ENCODE measurements at places on chromosomes 7 and 10. TPM values are rescaled to one million over a fixed set of nuclear protein-coding genes. Genes with fewer than 3 reads are reported as not detected.

The NRF1 gene
- total RNA-seq = 10.4 TPM

The MRLN gene
- not detected for total RNA-seq

The CLRN3 gene
- not detected for total RNA-seq

The CELF2 gene
- total RNA-seq = 4.0 TPM

The PRSS37 gene
- not detected for total RNA-seq

The OR2A25 gene
- not detected for total RNA-seq

The SLC18A2 gene
- not detected for total RNA-seq

The LYZL2 gene
- total RNA-seq = not detected

The SEMA3D gene
- 12.1 TPM for total RNA-seq

The NPFFR1 gene
- not detected for total RNA-seq

The ICA1 gene
- under 0.01 TPM for total RNA-seq

The GRID2IP gene
- not detected for total RNA-seq

The GFRA1 gene
- total RNA-seq = 1.6 TPM

The PRTFDC1 gene
- total RNA-seq = 23.3 TPM

The MEIG1 gene
- total RNA-seq = not detected

The TRIL gene
- total RNA-seq = 1.3 TPM

The SPDYE5 gene
- not detected for total RNA-seq

The SPDYE2B gene
- total RNA-seq = not detected

The TAS2R5 gene
- total RNA-seq = 0.57 TPM

The MRC1 gene
- total RNA-seq = under 0.01 TPM

The MTG1 gene
- total RNA-seq = 22.5 TPM

The OPALIN gene
- total RNA-seq = not detected

The TMEM273 gene
- under 0.01 TPM for total RNA-seq

The PTPRZ1 gene
- not detected for total RNA-seq

The MSMB gene
- total RNA-seq = not detected

The PON1 gene
- not detected for total RNA-seq

The SDK1 gene
- 6.5 TPM for total RNA-seq

The IGFBP1 gene
- total RNA-seq = 0.14 TPM

The PLEKHS1 gene
- 0.09 TPM for total RNA-seq

The LRRC18 gene
- not detected for total RNA-seq

The VSTM4 gene
- total RNA-seq = 9.1 TPM

The ANKRD7 gene
- total RNA-seq = 0.92 TPM

The HOXA4 gene
- 0.14 TPM for total RNA-seq

The FLNC gene
- total RNA-seq = 99.0 TPM

The AEBP1 gene
- 15.5 TPM for total RNA-seq

The ORAI2 gene
- total RNA-seq = 22.8 TPM

The TMUB1 gene
- total RNA-seq = 17.4 TPM

The GDI2 gene
- 434 TPM for total RNA-seq

The ADRA2A gene
- total RNA-seq = 0.18 TPM

The NSUN5 gene
- 15.2 TPM for total RNA-seq

The CYP2C18 gene
- total RNA-seq = not detected

The GPR15LG gene
- total RNA-seq = not detected

The UPK3BL2 gene
- total RNA-seq = 1.7 TPM

The TUBAL3 gene
- not detected for total RNA-seq

The CDK1 gene
- total RNA-seq = 2.6 TPM

The PRKG1 gene
- 32.7 TPM for total RNA-seq

The ATG9B gene
- 0.37 TPM for total RNA-seq

All from smooth muscle cell of bladder (primary cell).